Stimulated activated CD4-positive, alpha-beta T cell treated with anti-CD3 and anti-CD28 coated beads, TNF-alpha, amount 100 ng/mL, for 1 hour (primary cell): ENCODE measurements at places on chromosomes 13 and 19.

DNA sequence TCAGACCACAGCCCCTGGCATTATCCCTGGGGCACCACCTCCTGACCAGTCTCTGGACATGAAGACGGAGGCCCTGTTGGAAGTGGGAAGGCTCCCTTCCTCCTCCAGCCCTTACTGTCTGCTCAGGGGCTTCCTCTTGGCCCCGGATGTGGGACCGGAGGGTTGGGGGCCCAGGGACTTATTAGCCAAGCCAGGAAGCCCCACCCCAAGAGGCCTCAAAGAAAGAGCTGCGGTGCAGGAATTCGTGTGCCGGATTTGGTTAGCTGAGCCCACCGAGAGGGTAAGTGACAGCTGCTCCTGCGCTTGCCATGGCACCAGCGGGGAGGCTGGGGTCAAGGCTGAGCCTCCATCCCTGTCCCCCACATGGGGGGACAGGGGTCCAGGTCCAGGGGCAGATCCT lies at the start of gene RETN:
RETN (plus strand) TSS at position 208 of the 400 bp plus-strand sequence. CDS start 278 bp downstream, outside the sequence.
- no peak for DNase-seq

- DNase-seq: no peak
Observed at GRCh38 chr19:38039966-38040365, 133.0 kb downstream of the SIPA1L3 start.

GRCh38 chr19:3361384-3362216 lies 4.8 kb upstream of the NFIC start:
- DNase-seq: no peak

DNA sequence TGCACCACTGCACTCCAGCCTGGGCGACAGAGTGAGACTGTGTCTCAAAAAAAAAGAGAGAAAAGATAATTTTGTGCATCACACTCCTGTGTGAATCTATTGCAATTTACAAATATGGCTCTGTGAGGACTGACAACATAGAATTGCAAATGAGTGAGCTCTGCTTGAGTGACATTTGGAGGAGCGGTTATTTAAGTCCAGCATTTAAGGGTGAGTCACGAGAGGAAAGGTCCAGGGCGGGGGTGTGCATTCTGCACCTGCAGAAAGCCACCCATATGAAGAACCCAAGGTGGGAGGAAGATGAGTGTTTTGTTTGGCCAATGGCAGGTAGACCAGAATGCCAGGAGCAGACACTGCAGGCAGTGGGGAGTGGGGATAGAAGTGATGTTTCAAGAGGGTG lies 58.5 kb downstream of the DGKH start:
- no peak for DNase-seq

DNA sequence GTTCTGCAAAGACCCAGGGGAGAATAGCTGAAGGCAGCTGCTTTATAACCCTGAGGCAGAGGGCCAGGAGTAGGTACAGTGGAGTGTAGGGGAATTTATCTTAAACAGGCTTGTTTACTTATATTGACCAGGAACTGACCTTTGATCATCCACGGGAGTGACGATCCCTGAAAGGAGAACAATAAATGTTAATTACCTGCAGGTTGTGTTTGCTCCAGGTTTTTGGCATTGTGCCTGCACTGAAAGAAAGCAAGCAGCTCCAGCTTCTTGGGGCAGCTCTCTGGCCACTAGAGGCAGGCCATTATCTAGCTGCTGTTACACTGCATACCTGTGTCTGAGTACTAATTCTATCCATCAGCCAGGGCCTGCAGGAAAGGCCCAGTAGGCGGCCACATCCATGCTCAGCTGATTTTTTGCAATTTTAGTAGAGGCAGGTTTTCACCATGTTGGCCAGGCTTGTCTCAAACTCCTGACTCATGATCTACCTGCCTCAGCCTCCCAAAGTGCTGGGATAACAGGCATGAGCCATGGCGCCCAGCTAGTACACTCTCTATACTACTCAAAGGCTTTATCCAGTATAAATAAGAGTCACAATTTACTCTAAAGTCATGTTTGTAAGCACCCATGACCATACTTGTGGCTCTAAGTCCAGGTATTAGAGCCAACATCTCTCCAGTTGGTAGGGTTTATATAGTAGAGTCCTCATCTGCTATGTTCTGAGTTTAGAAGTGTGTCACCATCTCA lies 8.5 kb upstream of the ZNF91 start:
- DNase-seq: no peak
